ENCODE measurements at places on chromosomes 13 and 19.

DNA sequence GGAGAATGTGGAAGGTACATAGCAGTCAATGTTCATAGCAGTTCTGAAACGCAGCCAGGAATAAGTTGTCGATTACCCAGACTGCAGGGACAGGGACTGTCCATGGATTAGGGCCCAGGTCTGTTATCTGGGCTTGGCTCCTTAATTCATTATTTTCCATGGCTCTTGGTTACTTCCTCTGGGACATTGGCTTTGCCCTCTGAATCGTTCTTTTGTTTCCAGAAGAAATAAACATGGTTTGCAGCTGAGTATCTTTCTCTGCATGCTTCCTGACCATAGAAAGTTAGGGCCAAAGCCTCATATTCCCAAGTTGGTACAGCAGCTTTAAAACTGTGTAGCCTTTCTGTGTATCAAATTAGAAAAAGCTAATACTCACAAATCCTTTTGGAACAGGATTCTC, 121.7 kb upstream of the MAB21L1 start:
- DNase-seq = no peak

- no peak for DNase-seq
These were observed 6.4 kb upstream of the ERCC5 start for GRCh38 chr13:102839462-102839861.

DNA sequence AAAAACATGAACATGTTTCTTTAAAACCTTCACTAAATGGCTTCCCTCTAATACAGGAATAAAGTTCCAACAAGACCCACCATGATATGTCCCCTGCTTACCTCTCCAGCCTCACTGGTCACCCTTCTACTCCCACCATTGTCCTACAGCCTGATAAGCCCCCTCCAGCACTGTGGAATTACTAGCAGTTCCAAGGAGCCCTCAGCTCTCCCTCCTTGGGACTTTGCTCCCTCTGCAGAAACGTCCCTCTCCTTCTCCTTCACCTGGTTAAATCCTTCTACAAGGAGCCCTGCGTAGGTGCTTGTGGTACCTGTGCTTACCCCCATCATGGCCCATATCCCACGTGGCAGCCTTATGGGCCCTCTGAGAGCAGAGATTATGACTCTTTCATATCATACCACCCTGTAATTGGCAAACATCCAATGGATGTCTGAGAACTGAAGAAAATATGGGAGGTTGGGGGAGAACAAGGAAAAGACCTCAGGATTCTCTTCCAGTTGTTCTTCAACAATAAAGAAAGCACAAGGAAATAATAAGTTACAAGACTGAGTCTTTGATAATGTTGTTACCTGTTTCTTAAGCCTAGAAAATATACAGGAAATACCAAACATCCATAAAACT, 26.1 kb upstream of the DOCK9 start:
- DNase-seq = no peak

DNA sequence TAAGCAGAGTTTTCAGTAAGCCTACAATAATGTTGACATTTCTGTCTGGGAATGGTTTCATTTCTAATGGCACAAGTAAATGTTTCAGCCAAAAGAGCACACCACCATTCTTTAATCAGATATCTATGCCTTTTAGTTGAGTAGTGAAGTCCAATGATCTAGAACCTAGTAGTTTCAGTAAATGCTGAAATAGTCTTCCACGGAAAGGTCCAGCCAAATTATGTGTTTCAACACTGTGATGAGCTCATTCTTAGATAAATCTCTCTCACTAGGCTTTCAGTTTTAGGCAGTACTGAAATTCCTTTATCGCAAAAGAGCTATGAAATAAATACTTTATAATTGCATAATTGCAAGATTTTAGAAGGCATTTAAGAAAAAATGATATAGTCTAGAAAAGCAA, 816.8 kb upstream of the PCDH9 start:
- no peak for DNase-seq

DNA sequence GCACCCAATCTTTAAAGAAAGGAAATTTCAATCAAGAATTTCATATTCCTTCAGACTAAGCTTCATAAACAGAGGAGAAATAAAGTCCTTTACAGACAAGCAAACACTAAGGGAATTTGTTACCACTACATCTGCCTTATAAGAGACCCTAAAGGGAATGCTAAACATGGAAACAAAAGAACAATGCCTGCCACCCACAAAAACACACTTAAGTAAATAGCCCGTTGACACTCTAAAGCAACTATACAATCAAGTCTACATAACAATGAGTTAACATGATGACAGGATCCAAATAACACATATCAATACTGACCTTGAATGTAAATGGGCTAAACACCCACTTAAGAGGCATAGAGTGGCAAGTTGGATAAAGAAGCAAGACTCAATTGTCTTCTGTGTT, 1056.9 kb upstream of the ATXN8OS start:
- no peak for DNase-seq

DNA sequence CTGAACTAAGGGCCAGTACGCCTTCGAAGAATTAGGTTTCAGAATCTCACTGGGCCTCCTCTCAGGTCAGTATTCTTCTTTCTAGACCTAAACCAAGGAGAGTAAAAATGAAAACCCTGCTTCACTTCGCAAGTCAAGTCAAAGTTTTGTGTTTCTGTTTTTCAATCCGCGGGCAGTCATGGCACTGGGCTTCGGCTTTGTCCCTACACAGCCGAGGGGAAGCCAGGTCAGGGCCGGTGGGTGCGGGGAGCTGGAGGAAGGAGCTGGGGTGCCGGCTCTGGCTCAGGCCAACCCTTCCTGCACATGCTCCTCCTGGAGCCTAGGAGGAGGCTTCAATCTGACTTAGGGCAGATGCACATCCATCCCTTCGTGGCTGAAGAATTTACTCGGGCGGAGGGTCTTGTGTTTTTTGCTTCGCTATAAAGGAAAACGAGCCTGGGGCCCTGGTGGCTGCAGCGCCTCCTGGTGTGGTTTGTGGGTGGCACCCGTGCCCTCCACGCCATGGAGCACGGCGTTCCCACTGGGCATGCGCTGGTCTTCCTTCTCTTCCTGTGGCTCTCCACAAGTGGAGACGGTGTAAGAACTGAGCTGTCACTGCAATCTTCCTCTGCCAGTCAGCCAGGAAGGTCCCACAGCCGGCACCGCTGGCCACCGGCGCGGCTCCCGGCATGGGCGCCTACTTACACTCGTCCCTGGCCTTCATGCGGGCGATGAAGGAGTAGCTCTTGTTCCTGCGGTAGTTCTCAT, 22.5 kb downstream of the C19orf44 start:
- DNase-seq = no peak

- DNase-seq = no peak
These were observed 8.4 kb downstream of the MKNK2 start for GRCh38 chr19:2042485-2043250.

- DNase-seq = no peak
These were observed 41.8 kb downstream of the IGFL3 start for GRCh38 chr19:46082728-46083050.

GRCh38 chr19:14566712-14567077, 5.2 kb downstream of the NDUFB7 start:
- no peak for DNase-seq

DNA sequence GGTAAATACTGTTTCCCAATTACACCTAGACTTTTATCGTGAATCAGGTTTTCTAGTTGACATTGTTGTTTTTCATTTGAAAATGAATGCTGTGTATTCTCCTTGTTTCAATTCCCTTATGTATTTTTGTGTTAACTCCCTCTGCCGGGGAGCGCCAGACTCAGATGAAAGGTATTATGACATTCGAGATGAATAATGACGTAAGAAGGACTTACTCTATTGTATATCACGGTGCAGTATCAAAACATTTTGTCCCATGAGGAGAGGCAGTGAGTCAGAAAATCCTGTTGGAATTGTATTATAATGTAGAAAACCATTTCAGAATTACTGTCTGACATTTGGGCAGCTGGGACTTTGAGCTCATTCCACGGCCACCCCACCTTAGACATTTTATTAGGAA, 61.6 kb downstream of the LRCH1 start:
- DNase-seq = no peak

- no peak for DNase-seq
These were observed 6.1 kb upstream of the GGACT start for GRCh38 chr13:100594731-100595130.

GRCh38 chr13:54317722-54318121, 1289.1 kb downstream of the OLFM4 start:
- DNase-seq = no peak

DNA sequence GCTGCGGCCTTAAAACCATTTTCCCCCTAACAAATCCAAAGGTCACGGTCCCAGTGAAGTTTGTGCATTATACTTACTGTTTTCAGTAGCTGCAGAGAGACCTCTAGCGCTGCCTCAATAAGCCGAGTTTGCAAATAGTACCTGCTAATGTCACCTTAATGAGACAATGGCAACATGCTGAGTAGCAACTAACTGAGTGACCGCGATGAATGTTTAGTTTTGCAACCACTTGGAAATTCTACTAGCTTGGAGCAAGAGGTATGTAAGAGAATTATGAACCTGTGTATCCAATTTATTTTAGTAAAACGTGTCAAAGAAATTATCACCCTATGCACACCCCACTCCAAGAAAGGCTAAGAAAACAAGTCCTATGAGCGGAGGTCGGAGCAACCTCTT, 1.2 kb downstream of the KPNA3 start:
- no peak for DNase-seq

GRCh38 chr13:77099415-77099814, 72.5 kb upstream of the FBXL3 start:
- DNase-seq = no peak

DNA sequence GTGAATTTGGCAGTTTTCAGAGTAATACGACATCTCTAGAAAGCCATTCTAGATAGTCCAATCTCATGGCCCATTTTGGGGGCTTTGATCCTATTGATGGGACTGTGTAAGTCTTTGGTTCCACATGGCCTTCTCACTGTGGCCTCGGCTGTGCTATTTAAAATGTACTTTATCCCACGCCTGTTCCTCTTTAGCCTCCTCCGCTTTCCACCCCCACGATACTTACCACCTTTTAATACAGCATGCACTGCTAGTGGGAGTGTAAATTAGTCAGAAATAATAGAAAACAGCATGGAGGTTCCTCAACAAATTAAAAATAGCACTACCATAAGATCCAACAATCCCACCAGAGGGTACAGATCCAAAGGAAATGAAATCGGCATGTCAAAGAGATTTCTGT, 28.3 kb upstream of the CEBPG start:
- no peak for DNase-seq

GRCh38 chr13:81745391-81745790, 1404.5 kb upstream of the SPRY2 start:
- DNase-seq = no peak

DNA sequence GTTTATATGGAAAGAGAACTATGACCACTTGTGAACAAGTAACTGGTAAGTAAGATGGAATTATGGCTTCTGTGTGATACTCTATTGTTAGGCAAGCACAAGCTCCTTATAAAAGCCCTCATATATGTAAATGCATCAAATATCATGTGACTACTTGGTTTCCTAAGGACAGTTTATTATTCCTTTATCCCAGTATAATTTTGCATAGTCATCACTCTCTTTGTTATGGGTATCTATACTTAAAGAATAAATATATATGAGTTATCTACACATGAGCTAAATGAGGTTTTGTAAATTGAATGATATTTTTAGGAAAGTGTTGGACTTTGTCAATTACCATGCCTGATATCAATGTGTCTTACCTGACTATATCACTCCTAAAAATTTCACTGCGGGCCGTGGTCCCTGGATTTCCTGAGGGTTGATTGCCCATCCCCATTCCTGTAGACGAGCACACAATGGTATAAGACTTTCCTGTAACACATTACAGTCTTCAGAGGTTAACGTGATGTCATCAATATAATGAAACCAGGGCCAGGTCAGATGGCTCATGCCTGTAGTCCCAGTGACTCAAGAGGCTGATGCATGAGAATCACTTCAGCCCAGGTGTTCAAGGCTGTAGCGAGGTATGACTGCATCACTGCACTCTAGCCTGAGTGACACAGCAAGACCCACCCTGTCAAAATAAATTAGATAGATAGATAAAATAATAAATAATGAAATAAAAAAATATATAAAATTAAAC, 20.7 kb downstream of the ZNF844 start:
- DNase-seq = no peak

- DNase-seq = no peak
These were observed 109.2 kb downstream of the SGCG start for GRCh38 chr13:23289917-23290357.

DNA sequence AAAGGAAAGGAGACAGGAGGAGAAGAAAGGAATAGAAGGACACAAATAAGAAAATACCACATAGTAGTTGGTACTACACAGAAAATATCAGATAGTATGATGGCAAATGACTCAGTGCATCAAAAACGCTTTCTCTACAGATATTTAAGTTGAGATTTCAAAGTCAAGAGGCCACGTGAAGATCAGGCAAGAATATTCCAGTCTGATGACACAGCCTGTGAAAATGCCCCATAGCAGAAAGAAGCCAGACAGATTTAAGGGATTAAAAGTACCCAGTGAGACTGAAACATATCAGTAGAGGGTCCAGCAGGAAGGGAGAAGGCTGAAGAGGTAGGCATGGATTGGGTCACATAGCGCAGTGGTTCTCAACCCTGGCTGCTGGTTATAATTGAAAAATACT, 113.7 kb downstream of the VWA8 start:
- no peak for DNase-seq

DNA sequence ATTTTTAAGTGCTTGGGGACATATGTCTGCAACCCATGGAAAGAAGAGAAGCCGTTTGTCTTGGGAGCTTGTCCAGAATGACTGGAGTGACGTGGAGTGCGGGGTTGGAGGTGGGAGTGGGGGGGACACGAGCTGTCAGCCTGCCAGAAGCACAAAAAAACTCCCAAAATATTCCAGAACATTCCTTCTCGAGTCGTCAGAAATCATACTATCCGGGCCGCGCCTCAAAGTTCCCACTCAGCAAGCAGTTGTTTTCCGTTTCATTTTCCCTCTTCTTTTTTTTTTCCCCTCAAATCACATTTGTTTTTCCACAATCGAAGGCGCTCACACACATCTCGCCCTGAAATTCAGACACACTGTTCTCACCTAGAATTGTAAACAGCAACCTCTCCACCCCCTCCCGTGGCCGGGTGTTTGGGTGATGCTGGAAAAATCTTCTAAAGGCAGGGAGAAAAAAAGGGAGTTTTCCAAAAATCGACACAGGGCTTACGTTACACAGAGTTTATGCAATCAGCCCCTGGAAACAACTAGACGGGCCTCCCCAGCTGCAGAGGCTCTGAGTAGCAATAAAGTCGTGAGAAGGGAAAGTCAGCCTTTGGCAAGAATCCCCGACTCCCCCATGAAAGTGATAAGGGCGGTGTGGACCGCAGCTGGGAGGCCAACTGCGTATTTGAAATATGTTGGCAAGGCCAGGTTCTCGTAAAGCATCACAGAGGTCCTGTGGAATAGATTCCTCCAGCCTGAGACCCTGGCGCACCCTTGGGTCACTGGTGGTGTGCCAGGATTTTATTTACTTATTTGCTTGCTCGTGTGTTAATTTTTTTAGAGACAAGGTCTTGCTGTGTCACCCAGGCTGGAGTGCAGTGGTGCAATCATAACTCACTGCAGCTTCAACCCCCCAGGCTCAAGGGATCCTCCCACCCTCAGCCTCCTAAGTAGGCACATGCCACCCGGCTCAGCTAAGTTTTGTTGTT, 31.2 kb upstream of the KLF2 start:
- DNase-seq = no peak

DNA sequence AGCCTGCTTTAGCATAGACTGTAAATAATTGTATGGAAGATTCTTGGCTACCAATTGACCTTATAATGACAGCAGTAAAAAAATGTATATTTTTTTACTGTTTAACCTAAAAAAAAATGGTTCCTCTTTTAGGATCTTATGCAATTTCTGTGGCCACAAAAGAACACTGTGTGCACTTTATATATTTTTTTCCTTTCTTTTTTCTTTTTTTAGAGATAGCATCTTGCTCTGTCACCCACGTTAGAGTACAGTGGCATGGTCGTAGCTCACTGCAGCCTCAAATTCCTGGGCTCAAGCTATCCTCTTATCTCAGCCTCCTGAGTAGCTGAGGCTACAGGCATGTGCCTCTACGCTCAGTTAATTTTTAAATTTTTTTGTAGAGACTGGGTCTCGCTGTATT, 6.1 kb downstream of the FLT3 start:
- DNase-seq = no peak
